ENCODE measurements at places on chromosomes 1 and 21.
A peak's percentile ranks its signal among the peaks of the same experiment; 100 is the strongest.

GRCh38 chr1:11484321-11484655 is 5.3 kb downstream of the DISP3 start:
- no peak for DNase-seq

- no peak for DNase-seq
Measured at GRCh38 chr1:96931136-96931535, 209.6 kb downstream of the PTBP2 start.

DNA sequence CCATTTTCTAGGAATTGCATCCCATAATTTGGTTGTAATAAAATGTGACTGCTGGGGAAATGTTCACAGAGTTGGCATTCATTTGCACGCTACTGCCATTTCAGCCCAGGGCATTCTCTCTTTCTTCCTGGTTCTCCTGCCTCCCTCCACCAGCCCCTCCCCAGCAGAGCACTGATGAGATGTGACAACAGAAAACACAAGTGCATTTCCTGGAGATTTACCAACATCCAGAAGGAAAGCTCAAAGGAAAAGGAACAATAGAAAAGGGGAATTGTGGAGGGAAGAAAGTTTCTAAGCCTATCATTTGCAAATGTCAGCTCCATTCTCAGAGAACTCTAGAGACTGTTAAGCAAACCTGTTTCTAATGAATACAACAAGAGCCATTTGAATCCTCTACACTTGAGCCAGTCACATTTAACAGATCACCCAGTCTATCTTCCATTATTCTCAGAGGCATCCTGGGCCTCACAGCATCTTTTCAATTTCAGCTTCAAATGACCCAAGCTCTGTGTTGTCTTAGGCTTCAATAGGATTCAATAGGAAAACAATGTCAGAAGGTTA is 395.6 kb upstream of the PBX1 start:
- DNase-seq, result no peak

DNA sequence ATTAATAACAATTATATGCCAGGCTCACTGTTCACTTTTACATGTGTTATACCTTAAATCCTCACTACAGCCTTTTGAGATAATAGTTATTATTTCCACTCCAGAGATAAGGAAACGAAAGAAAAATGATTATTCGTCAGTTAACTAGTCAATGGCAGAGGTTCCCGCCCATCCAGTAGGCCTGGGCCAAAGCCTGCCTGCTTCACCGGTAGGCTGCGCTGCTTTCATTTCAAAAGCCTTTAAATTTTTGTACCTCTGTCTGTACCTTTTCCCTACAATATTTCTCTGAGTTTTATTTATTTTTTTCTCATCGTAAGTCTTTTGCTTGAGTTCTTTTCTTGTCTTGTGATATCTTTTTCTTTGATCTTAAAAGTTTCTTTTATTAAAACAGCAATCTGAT is 3.6 kb downstream of the GPR52 start:
- DNase-seq, result no peak

GRCh38 chr1:228512781-228513198 is 25.6 kb downstream of the RNF187 start:
- DNase-seq, result no peak

DNA sequence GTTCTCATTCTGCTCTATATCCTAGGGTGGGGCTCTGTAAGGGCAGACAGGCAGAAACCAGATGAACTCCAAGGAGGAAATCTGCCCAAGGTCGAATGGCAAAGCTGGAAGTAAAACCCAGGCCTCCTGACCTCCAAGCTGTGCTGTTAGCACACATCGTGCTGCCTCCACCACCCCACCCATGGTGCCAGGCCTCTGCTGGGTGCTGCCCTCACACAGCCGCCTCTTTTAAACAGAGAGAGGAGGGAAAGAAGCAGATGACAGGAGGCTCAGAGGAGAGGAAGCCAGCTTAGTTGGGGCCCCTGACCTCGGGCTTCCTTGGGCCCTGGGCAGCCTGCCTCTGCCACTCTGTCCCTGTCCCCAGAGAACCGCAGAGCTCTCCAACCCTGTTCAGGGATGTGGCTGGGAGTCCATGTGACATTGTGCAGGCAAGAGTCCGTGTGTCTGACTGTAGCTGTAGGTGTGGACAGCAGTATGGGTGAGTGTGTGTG is 1.1 kb downstream of the SYNC start:
- DNase-seq, result no peak

DNA sequence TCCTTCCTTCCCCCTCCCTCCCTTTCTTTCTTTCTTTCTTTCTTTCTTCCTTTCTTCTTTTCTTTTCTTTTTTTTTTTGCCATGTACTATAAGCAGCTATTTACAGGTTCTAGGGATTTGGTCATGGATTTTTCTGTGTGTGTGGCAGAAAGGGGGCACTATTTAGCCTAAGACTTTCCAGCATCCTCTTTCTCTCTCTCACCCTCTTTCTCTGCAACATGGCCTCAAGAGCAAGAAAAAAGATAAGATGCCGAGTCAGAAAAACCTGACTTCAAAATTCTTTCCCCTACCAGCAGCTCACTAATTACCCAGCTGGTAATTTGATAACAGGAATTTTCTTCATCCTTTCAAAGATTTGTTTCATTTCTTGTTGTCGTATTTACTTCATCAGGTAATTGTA is 458.3 kb upstream of the ADAMTS5 start:
- DNase-seq, result no peak

DNA sequence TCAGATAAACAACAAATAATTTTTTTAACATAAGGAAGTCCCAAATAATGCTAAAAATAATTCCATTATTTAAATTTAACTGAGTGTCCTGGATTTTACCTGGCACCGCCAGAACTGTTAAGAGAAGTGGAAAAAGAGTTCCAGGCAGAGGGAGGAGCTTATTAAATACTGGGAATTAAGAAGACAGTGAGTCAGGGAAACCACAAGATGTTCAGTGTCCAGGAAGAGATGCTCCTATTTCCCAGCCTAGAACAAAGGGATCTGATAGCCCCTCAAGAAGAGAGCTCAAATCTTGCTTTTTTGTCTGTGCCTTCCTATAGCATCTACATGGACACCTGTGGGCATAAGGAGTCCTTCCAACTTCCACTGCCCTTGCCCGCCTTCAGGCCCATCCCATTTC is 85.9 kb downstream of the PGM1 start:
- DNase-seq, result no peak

- DNase-seq, result no peak
Measured at GRCh38 chr1:38287547-38287946, 241.0 kb upstream of the POU3F1 start.

DNA sequence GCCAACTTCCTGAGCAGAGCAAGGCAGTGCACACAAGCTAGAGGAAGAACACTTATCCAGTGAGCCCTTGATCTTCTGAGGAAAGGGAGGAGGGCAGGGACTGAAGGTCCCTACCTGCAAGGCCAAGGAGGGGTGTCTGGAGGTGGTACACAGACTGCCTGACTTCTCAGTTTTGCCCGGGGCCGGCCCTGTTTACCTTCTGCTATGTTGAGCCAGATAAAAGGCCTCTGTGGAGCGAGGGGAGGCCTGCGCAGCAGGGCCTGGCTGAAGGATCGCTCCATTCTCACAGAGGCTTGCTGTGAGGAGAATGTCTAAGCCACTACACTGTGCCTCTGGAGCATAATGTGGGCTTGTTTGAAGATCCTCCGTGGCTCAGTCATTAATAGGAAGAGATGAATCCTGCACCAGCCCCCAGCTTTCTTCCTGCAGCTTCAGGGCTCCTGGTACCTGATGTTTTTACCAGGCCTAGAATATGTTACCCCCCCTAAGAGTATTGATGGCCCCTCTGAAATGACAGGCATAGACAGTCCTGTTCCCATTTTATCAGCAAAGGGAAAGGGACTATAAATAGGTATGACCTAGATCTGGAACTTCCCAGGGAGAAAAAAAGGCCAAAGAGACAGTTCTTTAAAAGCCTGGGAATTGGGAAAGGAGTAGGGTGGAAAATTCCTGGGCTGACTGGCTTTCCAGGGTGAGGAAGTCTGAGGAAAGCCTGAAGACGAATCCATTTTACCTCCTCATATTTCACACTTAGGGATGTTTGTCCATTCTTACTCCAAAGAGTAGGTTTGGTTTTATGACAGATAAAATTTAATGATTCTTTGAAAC is 4.7 kb downstream of the POGK start:
- DNase-seq, result no peak

DNA sequence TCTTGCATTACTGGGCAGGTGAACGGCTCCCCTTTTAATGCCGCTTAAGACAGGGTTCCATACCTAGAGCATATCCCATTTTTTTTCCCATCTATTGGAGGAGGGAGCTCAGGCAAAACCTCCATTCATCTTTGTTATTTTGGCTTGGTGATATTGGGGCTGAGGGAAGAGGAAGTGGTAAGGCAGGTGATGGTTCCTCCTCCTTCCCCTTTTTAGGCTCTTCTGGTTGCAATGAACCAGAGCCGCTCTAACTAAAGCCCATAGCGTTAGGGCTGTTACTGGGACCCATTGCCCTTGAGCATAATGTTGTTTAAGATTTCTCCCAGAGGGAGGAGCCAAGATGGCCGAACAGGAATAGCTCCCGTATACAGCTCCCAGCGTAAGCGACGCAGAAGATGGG is 21.1 kb downstream of the PYHIN1 start:
- DNase-seq, result no peak

DNA sequence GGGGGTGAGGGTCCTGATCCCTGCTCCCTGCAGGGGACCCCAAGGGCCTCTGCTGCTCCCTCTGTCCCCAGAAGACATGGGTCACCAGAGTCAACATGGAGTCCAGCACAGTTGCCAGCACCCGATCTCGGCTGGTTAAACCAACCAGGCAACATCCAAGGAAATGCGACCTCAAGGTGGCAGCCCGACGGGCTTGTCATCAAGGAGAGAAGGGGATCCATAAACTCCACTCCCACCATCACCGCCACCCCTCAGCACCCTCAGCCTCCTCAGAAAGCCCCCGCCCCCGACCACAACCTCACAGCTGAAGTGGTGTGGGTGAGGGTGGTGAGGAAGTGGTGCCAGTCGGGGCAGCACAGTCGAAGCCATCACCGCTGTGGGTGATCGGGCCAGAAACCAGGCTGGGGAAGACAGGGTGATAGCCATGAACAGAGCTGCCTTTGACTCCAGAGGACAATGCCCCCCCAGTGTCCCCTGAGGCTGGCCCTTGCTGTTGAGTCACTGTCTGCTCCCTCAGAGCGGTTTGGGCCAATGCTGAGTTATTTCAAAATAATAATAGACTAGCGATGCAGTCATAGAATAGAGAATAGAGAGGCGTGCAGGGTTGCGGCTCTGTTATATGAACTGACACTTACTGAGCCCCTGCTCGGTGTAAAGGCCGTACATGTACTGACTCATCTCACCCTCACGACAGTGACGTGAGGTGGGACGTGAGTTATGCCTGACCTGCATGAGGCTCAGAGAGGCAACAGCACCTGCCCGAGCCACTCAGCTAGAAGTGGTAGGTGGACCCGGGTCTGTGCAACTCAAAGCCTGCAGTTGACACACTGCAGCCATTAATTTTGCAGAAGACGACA is 88.7 kb upstream of the IFFO2 start:
- no peak for DNase-seq

DNA sequence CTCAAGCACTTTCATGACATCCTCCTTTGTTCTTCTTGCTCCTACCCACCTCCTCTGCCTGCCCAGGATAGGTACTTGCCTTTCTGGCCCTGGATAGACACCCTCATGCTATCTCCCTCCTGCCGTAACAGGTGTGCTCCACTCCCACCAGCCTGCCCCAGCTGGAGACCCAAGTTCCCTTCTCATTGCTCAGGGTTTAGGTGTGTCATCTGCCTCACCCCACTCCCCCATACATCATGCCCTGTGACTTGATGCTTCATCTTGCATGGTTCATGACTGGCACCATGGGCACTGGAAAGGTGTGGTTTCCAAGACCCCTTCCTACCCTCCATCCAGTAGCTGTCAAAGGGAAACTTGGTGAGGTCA is 5.9 kb downstream of the RHEX start:
- no peak for DNase-seq

GRCh38 chr1:231969076-231969475 is 342.5 kb downstream of the DISC1 start:
- peak; percentile 58 for DNase-seq

DNA sequence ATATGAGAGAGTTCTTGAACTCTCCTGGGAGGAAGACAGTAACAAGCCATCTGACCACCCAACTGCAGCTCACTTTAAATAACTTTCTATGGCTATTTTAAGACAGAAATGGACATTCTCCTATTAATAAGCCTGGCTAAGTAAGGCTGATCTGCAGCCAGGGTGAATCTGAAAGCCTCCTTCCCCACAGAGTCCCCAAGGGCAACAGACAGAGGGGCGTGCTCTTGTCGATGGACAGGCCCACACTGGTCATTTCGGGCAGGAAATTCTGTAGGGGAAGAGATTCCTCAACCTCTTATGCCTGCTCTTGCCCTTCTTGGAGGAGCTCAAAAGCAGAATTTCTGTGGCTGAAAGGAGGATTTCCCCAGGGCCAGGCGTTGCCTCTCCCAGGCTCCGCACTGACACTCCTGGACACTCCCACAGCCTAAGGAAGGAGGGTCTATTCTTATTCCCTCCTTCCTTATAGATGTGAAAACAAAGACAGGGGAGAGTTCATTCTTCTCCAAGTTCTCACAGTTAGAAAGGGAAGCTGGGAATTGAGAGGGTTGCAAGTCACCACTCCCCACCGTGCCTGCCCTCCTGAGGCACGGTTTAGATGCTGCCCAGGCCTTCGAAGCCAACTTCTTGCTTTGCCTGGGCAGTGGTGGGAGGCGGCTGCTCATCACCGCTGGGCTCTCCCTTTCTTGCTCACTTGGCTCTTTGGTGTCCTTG is 17.9 kb upstream of the KANK4 start:
- no peak for DNase-seq

DNA sequence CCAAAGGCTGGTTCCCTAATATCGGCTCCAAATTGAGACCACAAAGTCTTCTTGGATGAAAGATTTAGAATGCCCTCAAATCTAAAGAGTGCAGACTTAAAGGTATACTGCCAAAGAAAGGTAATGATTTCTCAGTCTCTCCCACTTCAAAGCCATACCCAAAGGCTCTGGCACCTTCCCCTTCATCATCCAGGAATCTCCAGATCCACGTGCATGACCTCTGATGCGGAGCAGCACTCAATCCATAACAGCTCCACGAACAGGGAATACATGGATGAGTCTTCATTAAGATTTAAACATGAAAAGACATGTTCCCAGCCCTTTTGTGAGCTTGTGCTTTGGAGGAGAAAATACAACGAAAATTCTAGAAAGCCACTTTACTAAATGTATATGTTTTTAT is 453.9 kb downstream of the DSCAM start:
- DNase-seq, result no peak

DNA sequence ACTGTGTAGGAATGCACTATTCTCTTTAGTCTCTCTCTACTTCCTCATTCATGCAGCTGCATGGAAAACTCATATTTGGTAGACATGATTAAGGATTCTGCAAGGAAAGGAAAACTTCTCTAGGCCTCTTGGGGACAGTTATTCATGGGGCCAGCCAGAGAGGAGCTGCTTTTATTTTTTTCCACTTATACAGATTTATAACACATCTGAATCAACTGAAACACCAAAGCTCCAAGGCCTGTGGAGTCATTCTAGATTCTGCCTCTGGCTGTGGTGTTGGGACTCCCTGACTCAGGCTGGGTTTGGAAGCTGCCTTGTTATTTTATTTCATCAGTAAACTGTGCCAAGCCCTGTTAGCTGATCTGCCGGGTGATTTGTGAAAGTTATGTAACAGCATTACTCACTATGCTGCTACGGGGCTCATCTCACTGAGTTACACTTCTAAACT is 83.9 kb upstream of the EDEM3 start:
- DNase-seq, result no peak

GRCh38 chr1:35854989-35855700 is 27.9 kb upstream of the AGO1 start:
- DNase-seq, result no peak

- DNase-seq, result no peak
Measured at GRCh38 chr21:28602546-28602945, 390.1 kb downstream of the LTN1 start.

All from NCI-H1436 treated with DMSO at 0.1 percent for 48 hours (cell line).